ENCODE measurements at places on chromosomes 5 and 9. TPM values are rescaled to one million over a fixed set of nuclear protein-coding genes. Genes with fewer than 3 reads are reported as not detected.

GRCh38 chr5:66960369-66961137 is 236.0 kb downstream of the CD180 start:
- no peak for DNase-seq

DNA sequence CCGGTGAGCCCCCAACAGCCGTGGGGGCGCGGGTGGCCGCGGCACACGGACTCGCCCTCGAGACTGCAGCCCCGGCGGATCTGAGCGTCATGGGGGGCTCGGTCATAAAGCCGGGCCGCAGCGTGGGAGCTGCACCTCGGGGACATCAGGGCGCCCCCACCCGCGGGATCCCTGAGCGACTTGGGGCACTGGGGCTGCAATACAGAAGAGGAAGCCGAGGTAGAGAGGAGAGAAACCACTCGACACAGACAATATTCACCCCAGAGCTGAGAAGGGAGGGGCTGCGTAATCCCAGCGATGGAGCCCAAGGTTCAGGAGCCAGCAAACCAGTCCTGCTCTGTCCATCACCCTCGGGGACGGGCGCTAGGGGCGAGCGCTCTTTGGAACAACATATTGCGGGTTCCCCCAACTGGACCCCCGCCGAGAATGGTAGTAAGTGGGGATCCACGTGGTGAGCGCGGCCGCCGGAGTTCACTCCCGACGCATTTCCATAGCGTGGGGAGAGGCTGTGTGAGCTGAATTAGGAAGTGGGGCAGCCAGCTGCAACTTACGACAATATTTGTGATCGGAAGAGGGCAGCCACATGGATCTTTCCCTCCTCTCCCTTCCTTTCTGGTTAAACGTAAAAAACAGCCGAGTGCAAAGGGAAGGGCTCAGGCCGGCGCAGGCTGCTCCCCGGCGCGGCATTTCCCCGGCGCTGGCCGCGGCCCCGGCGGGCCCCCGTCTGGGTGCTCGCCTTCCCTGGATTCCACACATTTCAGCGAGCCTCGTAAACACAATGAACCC is 9.9 kb downstream of the PTCH1 start:
- peak; percentile 69 for DNase-seq

DNA sequence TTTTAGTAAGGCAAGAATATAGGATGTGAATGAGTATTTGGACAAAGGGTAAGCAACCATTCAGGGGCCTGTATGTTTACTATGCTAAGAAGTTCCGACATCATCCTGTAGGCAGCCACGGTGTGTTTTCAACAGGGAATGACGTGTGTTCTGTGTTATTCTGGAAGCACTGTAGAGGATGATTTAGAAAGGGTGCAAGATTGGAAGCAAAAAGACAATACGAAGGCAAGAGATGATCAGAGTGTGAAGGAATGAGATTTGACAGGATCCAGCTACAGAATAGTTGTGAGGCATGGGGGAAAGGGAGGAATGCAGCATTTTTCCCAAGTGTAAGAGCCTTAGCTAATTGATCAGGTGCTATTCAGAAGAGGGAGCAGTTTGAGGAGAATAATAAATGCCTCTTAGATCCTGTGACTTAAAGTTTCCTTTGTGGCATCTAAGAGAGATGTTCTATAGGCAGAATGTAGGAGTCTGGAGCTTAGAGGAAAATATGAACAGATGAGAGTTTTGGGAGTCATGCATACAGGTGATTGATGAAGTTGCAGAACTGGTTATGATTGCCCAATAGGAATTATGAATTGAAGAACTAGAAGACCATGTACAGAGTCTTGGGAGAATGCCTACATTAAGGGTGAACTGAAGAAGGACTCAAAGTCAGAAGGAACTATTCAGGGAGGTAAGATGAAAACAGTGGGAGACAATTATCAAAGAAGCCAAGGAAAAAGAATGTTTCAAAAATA is 2.5 kb downstream of the SMC5 start:
- no peak for DNase-seq

DNA sequence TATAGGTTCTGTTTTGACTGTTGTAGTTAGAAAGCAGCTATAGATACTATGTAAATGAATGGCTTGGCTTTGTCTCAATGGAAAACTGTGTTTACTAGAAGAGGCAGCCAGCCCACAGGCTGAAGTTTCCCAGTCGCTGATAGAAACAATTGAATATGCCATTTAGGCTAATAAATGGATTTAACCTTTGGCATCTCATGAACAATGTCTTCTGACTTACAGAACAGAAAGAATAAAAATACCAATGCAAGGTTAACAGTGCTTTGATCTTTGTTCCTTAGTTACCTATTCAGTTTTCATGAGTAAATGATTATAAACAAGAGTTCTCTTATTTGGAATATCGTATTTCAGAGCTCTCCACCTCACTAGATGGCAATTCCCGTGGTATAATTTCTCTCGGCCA is 120.6 kb downstream of the PAM start:
- no peak for DNase-seq

Gene BHMT2
- 53.9 TPM for total RNA-seq

DNA sequence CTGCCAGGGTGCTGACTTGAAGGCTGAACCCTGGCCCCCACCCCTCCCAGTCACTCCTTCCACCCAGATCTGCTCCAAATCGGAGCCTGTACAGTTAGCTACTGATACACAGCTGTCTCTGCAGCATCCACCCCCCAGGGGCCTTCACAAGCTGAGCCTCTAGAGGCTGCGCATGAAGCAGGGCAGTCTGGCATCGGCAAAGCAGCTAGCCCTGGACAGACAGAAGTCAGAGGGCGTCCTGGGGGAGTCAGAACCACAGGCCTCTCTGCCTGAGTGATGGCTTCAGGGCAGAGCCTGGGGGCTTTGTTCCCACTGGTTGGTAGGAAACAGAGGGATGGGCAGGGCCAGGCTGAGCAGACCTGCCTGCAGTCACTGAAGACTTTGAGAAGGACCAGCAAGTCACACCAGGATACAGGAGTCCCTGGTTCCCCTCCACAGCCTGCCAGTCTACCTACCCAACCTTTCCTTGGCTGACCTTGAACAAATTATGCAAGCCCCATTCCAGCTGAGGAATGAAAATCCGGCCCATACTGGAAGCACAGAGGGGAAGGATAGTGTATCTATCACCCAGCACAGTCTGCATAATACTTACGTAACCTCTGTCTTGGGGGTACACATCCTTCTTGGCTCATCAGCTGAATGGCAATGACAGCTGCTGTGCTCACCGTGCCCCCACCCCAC is 8.8 kb downstream of the VDAC1 start:
- no peak for DNase-seq

Gene RORB
- total RNA-seq = under 0.01 TPM

DNA sequence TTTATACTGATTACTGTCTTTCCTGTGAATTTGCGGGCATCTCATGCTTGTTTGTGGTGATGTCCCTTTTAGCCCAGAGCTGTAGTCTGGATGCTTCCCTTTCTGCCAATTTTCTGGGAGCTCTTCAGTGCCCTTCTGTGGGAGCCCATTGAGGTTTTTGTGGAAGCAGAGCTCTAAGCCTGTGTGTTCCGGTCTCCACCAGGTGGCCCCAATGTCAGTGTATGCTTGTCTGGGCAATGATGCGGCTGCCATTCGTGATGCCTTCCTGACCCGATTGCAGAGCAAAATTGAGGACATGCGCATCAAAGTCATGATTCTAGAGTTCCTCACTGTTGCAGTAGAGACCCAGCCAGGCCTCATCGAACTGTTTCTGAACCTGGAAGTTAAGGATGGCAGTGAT is 35.1 kb downstream of the SH3GLB2 start:
- no peak for DNase-seq

Gene ST8SIA4
- total RNA-seq = not detected

Gene PCDHGA8
- not detected for total RNA-seq

DNA sequence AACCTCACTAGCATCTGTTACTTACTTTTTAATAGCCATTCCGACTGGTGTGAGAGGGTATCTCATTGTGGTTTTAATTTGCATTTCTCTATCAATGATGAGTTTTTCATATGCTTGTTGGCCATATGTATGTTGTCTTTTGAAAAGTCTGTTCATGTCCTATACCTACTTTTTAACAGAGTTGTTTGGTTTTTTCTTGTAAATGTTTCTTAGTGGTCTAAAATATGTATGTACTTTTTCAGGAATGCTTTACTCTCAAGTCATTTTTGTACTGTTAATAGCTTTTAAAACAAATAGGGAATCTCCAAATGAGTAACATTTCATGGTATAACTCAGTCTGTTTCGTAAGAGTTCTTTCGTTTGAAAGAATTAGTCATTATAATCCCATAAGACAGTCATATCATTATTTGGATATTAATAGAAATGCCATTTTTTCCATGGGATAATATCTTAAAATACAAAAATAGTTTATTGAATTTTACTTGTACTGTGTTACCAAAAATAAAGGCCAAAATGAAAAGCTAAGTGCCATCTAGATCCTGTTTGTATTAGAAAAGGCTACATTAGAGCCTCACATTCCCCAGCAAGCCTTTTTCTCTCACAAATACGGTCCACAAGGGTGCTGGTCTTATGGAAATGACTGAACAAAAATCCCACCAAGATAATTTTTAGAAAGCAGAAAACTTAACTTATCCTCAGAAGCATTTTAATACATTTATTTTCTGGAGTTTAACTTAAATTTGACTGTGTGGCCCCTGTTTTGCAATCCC is 247.7 kb downstream of the PJA2 start:
- DNase-seq = no peak

GRCh38 chr5:50325237-50325832 is 115.8 kb downstream of the EMB start:
- DNase-seq = no peak

DNA sequence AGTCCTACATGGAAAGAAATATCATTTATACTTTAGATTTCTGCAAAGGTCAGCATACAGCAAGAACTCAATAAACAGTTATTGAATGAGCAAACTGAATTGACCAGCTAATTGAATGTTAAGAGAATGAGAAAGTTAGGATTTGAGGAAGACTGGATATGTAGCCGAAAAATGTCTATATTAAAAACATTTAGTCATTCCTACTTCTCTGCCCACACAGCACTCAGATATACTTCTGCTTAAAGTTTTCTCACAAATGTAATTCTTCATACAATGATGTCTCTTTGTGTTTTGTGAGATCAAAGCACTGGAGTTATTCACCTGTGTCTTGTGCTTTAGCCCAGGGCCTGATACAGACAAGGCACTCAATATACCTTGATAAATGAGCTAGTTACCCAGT is 188.6 kb downstream of the PARP8 start:
- DNase-seq = no peak

GRCh38 chr9:134826336-134827285 is 54.0 kb upstream of the FCN2 start:
- DNase-seq = no peak

DNA sequence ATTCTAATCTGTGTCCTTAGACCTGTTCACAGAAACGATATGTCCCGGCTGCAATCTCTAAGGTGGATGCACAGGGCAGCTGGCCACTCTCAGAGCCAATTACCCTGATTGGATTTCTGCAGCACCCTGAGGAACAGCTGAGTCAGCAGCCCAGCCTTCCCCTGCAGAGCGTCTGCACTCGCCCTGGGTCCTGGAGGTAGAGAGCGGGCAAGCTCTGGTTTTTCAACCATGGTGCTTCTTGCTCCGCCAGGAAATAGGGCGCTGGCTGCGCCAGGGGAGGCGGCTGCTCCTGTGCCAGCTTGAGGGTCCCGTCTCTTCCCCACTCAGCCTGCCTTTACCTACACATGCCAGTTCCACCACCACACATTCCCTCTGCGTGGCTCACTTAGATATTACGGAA is 19.2 kb downstream of the NDUFS6 start:
- no peak for DNase-seq

Gene FIBCD1
- 33.0 TPM for total RNA-seq

GRCh38 chr9:37410969-37411785 is 11.3 kb upstream of the GRHPR start:
- no peak for DNase-seq

DNA sequence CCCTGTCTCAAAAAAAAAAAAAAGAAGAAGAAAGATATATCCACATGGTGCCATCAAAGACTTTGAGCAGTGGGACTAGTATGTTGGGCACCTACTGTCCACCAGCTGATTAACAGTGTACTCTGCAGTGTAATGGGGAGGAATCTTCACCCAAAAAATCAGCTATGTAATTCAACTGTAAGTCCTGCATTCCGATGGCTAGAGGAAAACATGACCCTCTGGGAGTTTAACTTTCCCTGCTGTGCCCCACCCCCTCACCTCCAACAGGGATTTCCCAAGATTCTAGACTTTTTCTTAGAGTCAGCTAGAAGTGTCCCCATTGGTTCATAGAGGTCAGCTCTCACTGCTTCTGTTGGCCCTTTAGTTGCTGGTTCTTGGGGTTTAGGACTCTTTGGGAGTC is 221.2 kb upstream of the CLINT1 start:
- no peak for DNase-seq

DNA sequence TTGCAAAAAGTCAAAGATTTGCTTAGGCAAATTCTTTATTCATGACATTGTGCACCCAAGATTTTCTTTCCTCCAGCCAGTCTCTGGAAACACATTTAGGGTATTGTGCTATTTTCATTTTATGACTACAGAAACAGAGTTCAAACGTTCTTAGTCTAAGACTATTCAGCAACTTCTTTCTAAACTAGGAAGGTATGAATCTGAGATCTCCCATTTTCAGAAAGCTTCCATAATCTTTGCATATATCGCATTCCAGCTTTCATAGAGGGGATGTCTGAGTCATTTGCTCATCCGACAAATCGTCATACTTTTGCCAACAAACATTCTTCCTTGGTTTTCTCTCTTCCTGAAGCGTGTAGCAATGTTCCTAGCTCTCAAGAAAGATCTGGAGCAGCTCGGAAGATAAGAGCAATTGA is 1.6 kb upstream of the PAPPA start:
- DNase-seq = peak; percentile 30

DNA sequence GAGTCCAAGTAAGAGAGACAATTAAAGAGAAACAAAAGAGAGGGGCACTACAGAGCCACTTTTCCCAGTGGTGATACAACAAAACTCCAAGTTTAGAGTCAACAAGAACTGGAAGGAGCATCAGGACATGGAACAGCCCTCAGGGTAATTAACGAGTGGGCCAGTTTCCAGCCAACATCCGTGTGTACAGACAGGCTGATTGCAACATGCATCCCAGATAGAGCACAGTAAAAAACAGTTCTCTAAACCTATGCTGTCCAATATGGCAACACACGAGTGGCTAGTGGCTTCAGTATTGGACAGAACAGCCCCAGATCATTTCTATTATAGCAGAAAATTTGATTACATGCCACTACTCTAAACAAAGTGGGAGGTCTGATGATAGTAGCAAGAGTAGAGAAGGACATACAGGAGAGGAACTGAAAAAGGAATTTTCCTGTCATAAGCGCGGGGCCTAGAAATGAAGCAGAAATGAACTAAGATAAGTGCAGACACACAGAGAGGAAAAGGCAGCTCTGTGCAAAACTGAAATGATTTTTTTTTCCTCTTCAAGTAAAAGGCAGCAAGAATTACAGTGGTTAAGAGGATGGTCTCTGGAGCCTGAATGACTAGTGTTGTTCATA is 175.6 kb upstream of the CCNG1 start:
- no peak for DNase-seq

Gene FBP1
- total RNA-seq = not detected

Gene OTP
- total RNA-seq = not detected
